ENCODE measurements at places on chromosomes 5 and 9.

- peak; percentile 64 for DNase-seq
These were observed 202.7 kb downstream of the RFK start for GRCh38 chr9:76191493-76191892.

GRCh38 chr5:21810737-21811316 lies 1042.3 kb downstream of the CDH12 start:
- no peak for DNase-seq

DNA sequence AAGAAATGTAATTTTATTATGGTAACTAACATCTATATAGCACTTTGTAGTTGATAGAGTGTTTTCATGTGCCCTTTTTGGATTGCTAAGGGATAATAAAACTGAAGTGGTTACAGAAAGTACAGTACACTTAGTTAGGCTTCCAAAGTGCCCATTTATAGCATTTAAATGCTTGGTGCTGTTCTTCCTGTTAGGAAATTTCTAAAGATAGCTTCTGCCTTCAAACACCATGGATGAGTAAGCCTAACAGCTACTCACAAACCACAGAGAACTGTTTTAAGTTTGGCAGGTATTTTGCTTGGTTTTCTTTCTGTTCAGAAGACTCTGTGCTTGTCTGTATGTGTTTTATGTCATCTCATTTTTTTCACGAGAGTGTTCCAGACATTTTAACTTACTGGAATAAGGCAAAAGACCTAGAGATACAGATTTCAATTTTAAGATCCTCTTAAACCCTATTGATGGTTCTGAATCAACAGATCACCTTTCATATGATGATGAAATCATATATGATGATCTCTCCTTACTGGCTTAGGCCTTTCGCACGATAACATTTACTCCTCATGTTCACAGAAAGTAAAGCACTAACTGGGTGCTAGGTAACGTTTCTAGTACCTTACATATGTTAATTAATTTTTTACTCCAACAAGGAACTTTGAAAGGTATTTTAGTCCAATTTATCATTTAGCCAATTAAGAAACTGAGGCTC lies 4.4 kb downstream of the RIMOC1 start:
- no peak for DNase-seq

DNA sequence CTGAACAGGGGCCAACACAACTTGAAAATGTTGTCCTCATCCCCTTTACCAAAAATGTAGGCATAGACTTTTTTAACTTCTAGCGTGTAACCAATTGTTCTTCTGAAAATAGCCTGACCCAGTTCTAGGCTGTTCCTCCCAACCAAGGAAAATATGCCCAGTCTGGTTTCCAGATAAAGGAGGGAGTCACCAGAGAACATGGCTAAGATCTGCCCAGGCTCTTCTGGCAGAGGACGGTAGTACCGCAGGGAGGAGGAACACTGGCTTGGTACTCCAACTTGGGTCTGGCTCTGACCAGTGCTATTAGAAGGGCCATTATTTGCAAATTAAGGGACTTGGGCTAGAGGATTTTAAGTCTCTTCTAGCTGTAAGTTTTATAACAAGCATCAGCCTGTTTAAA lies 63.1 kb downstream of the GRAMD2B start:
- DNase-seq, result no peak

GRCh38 chr5:136006164-136006563 lies 22.6 kb upstream of the TGFBI start:
- no peak for DNase-seq

GRCh38 chr9:100427366-100428263 lies 672 bp downstream of the MSANTD3 start:
- DNase-seq, result no peak

DNA sequence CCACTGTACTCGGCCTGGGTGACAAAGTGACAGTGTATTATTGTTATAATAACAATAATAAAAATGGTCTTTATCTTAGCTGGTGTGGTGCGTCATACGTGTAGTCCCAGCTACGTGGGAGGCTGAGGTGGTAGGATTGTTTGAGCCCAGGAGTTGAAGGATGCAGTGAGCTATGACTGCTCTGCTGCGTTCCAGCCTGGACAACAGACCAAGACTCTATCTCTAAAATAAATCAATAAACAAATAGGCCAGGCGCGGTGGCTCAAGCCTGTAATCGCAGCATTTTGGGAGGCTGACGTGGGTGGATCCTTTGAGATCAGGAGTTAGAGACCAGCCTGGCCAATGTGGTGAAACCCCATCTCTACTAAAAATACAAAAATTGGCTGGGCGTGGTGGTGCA lies 9.2 kb upstream of the DENND4C start:
- no peak for DNase-seq

DNA sequence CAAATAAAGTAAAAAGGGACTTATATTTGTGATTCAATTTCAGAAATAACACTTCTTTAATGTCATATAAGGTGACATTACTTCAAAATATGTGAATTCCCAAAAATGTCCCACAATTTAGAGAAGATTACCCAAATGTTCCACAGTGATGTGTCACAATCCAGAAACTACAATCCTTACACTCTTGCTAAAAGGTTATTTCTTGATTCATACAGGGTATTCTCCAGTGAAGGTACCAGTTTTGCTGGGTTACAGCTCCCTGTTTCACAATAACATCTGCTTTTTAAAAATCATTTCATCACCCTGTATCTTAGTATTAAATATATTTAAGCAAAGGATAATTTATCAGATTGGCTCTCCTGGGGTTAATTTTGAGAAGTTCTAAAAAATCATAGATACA lies 11.0 kb downstream of the FBN2 start:
- no peak for DNase-seq

GRCh38 chr5:149240354-149240998 lies 31.2 kb upstream of the AFAP1L1 start:
- DNase-seq, result no peak

DNA sequence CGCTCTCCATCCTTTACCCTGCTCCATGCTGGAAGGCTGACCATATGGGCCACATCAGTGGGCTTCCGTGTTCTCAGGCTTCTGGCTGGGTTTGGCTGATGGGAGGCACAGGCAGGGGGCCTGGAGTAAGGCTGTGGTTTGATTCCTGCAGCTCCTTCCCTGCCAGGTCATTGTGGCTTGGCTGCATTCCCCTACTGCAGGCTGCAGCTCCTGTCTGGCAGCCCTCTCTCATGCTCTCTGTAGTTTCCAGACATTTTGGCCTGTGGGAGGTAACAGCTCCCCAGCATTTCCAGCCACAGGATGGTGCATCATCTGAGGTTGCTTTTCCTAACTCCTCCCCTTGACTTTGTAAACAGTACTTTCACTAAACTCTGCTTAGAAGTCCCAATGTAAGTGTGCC lies 102.0 kb upstream of the PTPN3 start:
- no peak for DNase-seq

- no peak for DNase-seq
These were observed 13.1 kb upstream of the CMBL start for GRCh38 chr5:10320793-10321192.

DNA sequence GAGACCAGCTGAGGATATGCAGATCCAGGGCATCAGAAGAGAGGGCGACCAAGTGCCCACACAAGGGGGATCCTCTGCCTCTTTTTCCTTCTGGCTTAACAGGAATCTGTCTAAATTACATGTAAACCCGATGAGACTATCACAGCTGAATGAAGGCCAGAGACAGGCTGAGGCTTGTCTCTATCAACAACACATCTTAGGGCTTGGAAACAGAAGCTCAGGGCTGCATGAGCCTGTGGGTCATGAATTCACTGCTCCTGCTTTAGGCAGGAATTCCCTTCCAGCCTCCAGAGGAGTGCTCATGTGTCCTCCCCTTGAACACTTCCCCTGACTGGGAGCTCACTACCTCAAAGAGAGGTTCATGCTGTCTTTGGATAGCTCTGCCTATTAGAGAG lies 106.1 kb upstream of the PHYKPL start:
- no peak for DNase-seq
